ENCODE measurements at places on chromosomes 6 and 20. TPM values are rescaled to one million over a fixed set of nuclear protein-coding genes. Genes with fewer than 3 reads are reported as not detected.

The SLC22A1 gene
- total RNA-seq, result 0.22 TPM

The PCSK2 gene
- total RNA-seq, result not detected

The SMLR1 gene
- not detected for total RNA-seq

The RNF144B gene
- total RNA-seq, result 1.2 TPM

The TCP11 gene
- total RNA-seq, result not detected

The TULP1 gene
- not detected for total RNA-seq

The SCUBE3 gene
- 0.07 TPM for total RNA-seq

DNA sequence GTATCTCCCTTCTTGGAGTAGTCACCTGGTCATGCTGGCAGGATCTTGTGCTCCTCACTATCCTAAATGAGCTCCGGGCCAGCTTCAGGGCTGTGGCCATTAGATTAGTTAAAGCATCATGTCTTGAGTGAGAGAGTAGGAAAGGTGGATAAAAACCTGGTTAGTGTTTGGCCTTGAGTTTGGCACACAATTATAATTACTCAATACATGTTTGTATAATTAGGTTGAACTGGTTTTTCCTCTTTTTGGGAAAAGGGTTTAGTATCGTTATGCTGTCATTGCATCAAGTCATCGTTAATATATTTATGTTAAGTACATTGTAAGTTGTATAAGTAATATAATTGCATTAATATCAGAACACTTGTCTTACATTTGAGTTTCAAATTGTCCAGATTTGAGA is 126.3 kb downstream of the CDKAL1 start:
- DNase-seq, result no peak

DNA sequence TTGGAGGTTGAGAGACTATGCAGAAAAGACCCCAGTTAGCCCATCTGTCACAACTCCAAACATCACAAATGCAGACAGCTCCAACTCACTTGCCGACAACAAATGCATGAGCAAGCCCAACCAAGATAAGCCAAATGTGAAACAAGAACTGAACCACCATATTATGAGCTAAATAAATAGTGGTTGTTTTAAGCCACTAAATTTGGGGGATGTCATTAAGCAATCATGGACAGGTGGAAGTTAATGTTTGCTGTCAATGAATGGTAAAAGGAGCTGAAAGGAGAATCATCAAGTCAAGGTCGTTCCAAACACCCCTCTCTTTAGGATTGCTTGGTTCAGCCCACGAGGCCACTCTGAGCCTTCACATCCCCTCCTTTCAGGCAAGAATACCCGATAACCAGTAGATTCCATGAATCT is 71.2 kb upstream of the PLCB4 start:
- DNase-seq, result no peak

DNA sequence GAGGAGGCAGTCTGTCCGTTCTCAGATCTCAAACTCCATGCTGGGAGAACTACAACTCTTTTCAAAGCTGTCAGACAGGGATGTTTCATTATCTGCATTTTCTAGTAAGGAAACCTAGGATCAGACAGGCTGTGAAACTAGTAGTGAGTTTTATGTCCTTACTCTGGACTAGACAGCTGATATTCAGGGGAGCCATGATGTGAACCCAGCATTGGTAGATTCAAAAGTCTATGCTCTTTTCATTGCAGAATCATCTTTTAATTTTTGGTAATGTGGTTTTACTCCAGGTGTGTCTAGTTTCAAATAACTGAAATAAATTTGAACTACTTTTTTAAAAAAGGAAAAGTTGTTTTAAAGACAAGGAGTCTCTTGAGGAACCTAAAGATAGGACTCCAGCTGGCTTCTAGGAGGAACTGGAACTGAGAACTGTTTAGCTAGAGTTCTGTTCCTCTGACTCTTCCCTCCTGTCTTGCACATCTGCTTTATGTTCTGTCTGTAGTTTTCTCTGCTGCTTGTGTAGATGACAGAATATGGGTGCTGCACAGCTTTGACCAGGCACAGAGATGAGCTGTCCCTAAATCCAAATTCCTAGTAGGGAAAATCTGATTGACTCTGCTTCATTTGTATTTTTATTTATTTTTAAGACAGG is 27.8 kb upstream of the RNF144B start:
- no peak for DNase-seq

GRCh38 chr6:162187168-162187935 is 540.2 kb downstream of the PRKN start:
- no peak for DNase-seq

GRCh38 chr20:43984587-43984986 is 69.9 kb downstream of the TOX2 start:
- DNase-seq, result no peak

DNA sequence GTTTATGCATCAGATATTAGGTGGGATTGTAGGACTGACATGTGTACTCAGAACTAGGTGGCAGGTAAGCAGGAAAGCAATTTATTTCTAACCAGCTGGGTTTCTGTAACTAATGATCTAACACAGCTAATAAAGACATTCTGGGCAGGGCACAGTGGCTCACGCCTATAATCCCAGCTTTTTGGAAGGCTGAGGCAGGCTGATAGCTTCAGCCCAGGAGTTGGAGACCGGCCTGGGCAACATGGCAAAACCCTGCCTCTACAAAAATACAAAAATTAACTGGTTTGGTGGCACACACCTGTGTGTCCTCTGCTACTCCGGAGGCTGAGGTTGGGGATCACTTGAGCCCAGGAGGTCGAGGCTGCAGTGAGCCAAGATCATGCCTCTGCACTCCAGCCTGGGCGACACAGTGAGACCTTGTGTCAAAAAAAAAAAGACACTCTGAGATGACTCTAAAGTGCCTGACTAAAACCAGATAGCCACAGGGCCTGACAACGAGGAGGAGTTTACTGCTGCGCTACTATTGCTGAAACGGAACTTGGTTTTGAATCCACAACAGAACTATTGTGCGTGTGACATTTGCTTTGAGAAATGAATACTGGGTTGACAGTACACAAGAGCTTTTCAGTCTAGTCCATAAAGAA is 29.2 kb upstream of the CEP85L start:
- peak; percentile 49 for DNase-seq

DNA sequence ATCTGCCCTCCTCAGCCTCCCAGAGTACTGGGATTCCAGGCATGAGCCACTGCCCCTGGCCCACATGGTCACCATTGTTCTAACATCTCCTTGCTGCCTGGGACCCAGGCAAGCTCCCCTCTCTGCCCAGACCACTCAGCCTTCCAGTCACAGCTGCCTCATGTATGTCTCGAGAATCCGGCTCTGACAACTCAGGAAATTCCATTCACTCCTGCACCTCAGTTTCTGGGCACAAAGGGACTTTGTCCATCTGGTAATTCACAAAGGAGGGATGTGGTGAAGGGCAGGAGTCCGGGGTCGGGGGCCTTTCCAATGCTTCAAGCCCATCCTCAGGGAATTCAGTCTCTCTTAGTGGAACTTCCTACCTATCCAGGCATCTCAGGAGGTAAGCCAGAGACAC is 40.7 kb downstream of the JPH2 start:
- no peak for DNase-seq

- peak; percentile 0 for DNase-seq
Observed at GRCh38 chr6:32529697-32530430, at the start of gene HLA-DRB5. Gene HLA-DRB5 (minus strand): TSS chr6:32530287. CDS start chr6:32530224, 63 bp downstream.

GRCh38 chr6:141653590-141653989 is 479.1 kb upstream of the GJE1 start:
- no peak for DNase-seq

DNA sequence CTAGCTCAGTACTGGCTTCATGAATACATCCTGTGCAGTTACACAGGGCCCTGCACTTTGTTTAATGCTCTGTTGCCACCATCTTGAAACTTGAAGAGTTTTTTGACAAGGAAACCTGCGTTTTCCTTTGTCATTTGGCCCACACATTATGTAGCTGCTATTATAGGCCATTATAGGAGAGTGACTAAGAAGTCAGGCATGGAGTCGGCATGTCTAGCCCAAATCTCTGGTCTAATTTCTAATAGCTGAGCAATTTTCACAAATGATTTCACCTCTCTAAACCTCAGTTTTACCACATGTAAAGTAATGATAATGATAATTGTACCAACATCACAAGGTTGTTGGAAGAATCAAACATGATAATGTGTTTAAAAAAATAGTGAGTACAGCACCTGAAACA is 67.1 kb upstream of the MYLIP start:
- DNase-seq, result no peak

- no peak for DNase-seq
Observed at GRCh38 chr6:13014504-13015378, 298.2 kb downstream of the PHACTR1 start.

DNA sequence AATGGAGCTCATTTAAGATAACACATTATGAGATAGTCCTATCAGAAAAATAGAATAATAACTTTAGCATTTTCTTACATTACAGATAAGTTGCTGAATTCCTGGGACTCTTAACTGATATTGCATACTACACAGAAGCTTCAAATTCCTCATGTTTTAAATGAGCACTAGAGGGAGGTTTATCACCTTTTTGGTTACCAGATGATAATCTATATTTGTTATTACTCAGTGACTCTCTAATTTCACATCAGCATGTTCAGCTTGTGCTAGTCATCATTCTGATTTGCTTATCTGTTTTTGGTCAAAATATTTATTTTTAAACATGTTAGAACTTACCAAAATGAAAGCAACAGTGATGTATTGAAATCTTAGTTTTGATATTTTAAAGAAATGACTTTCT is 20.5 kb upstream of the GJA10 start:
- no peak for DNase-seq

DNA sequence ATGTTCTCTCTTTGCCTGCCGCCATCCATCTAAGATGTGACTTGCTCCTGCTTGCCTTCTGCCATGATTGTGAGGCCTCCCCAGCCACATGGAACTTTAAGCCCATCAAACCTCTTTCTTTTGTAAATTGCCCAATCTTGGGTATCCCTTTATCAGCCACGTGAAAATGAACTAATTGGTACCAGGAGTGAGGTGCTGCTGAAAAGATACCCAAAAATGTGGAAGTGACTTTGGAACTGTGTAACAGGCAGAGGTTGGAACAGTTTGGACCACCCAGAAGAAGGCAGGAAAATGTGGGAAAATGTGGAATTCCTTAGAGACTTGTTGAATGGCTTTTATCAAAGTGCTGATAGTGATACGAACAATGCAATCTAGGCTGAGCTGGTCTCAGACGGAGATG is 694.9 kb downstream of the FRK start:
- no peak for DNase-seq

- peak; percentile 70 for DNase-seq
Observed at GRCh38 chr6:35522660-35523658, 10.3 kb upstream of the TULP1 start.

DNA sequence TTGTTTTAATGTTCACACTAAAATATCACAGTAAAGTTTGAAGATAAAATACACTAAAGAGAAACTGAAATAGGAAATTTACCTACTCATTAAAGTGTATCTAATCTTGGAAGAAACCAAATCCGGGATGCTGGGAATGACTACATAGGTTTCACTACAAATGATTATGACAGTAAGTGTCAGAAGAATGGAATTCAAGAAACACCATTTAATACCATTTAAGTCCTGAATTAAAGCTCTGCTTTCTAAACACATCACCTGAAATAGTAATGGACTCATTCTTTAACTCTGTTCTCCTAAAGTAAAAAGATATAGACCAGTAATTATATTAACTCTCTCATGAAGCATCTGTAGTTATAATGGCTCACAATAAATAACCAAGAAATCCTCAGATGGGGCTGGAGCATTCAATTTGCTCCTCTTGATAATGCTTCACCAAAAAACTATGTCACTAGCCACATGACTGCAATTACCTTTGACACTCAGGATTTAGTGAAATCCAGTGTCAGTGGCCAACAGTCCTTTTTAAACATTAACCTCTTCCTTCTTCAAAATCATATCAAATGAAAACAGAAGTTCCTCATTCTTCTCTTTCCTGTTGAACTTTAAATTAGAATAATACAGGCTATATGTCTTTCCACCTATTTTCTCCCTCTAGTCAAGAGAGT is 41.4 kb downstream of the MAP7 start:
- no peak for DNase-seq

GRCh38 chr20:16048876-16049275 is 524.4 kb downstream of the KIF16B start:
- no peak for DNase-seq

GRCh38 chr6:13847326-13848050 is 33.1 kb upstream of the MCUR1 start:
- DNase-seq, result no peak

DNA sequence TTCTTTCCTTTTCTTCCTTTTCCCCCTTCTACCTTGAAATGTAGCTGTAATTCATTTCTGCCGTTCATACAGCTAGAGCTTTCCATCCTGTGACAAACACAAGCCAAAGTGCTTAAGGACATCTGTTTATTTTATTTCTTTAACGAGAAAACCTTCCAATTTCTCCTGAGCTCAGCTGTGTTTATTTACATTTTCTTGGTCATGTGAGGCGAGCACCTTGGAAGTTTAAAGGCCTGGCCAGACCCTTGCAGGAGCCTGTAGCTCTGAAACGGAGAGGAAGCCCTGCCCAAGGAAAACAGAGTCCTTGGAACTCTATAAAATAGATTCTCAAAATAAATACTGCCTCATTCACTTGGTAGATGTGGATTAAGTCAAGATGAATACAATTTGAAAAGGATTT is 223.1 kb downstream of the EYA2 start:
- DNase-seq, result no peak

GRCh38 chr20:60035-60918 is 27.2 kb upstream of the DEFB125 start:
- DNase-seq, result no peak

DNA sequence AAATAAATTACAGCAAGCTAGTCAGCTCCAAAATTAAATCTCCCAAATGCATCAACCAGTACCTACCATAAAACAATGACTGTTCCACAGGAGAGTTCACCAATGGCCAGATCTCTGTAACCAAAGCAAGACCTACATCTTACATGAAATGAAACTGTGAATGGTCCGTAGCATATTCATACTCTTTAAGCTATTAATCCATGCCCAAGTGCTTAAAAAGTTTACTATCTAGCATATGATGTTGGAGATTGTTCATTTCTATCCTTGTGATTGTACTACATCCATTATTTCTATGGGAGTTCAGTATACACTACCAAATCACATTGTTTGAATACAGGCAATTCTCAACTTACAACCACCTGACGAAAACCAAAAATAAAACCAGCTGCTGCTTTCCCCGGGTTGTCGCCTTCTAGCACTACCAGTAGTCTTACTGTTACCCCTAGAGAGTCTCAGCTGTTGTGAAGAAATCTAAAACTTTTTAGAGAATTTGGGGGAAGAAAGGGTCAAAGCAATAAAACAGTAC is 38.0 kb downstream of the HIVEP2 start:
- no peak for DNase-seq

DNA sequence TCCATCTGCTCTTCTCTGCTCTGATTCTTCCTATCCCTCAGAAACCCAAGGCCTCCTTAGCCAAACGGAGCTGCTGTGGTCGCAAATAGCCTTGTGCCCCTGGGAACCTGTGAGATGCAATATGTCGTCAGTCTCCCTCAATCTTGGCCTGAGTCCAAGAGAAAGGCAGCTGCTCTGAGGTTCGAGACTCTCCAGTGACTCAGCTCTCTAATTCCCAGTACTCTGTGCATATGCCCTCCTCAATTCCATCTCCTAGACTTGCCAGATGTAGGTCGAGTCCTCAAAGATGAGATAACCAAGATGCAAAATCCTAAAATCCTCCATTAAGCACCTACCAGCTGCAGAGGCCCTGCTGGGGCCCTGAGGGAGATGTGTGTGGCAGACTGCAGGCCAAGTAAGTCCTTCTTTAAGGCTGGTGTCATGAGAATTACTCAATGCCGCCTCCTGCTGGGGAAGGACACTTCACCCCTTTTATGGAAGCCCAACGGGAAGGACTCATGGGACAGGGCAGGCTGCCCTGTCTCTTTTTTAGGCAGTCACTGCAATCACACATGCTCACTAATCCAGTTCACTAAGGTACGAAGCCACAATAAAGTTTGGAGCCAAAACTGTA is 28.5 kb downstream of the C6orf15 start:
- no peak for DNase-seq

- DNase-seq, result no peak
Observed at GRCh38 chr6:24031496-24031895, 94.5 kb upstream of the NRSN1 start.
